Cardiac muscle cell (in vitro differentiated cells and primary cell): ENCODE measurements at places on chromosomes 3 and 15.

DNA sequence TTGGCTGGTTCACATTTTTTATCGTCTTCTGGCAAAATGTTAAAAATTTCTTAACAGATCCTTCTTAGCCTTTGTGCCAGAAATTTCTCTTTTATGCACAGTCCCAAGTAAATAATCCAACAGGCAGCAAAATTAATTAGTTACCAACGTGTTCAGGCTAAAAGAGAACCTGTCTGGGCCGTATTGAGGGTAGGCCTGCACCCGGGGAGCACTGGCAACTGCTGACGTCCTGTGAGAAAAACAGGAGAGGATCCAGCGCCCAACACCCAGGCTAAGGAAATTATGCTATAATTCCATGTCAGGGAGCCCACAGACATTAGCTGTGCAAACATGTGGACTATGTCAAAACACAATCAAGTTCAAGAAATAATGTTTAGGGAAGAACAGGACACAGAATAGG, 30.7 kb upstream of the CSTA start:
- no peak for DNase-seq

- DNase-seq, result peak; percentile 45
Observed at GRCh38 chr15:74889390-74889882, 406 bp upstream of the MPI start.

DNA sequence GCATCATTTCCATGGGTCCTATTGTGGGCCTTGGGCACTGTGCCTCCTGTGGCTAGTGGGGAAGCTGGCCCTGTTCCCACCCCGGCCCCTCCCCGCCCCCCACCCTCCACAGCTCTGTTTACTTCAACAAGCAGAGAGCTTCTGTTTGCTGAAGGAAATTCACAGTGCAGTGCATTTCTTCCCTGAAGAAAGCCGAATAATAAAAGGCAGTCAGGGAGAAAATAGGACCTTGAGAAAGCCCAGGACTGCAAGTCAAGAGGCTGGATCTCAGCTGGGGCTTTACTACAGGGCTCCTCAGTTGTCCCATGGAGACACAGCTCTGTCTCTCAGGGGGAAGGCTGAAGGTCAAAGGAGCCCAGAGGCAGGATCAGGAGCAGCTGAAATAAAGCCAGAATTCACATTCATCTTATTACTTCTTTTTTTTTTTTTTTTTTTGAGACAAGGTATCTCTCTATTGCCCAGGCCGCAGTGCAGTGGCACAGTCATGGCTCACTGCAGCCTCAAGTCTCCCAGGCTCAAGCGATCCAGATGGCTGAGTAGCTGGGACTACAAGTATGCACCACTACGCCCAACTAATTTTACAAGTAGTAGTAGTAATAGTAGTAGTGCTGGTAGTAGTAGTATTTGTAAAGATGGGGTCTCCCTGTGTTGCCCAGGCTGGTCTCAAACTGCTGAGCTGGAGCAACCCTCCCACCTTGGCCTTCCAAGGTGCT, 33.0 kb upstream of the LACTB start:
- DNase-seq, result no peak

- peak; percentile 34 for DNase-seq
Observed at GRCh38 chr3:119302697-119303551, 8.7 kb downstream of the ARHGAP31 start.

GRCh38 chr3:178982137-178982536, 89.5 kb downstream of the ZMAT3 start:
- DNase-seq, result no peak

DNA sequence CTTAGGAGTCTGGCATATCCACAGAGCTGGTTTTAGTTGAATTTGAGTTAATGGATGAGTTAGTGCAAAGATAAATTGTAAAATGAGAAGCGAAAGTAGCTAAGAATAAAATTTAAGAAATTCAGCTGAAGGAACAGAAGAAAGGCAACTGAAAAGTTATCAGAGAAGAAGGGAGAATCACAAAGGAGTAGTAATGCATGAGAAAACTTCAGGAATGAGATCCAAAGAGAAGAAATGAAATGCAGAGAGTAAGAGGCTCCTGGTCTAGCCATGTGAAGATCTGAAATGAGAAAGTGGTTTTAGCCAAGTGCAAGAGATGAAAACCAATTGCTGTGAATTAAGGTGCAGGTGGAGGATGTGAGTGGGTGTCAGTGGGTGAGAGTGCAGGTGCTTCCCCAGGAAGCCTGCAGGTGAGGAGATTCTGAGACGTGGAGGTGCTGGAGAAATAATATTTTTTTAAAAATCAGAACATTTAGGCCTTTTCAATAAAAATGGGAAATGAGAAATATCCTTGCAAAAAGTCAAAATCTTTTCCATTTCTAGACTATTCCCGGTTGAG, 18.5 kb downstream of the KBTBD8 start:
- no peak for DNase-seq

DNA sequence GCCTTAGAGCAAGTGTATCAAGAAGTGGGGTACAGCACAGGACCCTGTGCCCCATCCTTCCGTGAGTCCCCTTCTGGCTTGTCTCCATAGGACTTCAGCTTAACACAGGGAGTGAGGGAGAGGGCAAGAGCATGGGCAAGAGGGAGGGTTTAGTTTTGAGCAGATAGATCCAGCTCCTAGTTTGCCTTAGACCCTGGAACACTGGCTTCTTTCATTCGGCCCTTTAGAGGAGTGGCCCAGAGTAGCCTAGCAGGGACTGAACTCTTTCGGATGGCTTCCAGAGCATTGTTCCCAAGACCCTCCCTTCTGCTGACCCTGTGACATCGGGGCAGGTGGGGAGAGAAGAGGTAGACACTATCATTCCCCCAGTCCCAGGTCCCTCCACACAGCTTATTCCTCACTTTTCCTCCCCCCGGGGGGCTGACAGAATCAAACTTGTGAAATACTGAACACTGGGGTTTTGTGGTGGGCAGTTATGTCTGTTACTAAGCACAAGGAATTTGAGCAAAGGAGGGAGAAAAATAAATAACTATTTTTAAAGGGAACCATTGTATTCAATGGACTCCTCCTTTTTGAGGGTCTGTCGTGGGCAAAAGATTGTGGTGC, 289.6 kb upstream of the C2CD4B start:
- no peak for DNase-seq

GRCh38 chr3:66638717-66639116, 137.9 kb upstream of the LRIG1 start:
- no peak for DNase-seq

DNA sequence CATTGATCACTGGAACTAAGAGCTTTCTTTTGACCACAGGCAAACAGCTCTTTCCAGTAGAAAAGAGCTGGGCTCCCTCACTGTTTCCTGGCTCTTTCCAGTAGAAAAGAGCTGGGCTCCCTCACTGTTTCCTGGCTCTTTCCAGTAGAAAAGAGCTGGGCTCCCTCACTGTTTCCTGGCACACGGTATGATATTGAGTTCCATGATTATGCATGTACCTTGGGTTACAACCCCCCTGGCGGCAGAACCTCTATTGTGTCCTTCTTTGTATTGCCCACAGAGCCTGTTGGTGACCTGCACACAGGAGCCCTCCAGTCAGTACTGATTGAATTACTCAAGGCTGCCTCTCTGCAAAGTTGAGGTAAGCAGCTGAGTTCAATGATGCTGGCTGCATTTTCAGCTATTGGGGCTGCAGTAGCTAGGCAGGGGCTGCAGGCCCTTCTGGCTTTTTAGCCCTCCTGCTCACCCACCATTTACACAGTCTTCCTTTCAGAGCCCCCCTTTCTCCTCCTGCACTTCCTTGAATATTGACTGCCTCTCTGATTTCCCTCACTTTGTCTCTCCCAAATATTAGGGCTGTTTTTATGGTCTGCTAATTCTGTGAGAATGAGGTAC, 10.2 kb downstream of the ACKR2 start:
- DNase-seq, result peak; percentile 46

GRCh38 chr3:155129396-155129795, 49.3 kb downstream of the MME start:
- no peak for DNase-seq

DNA sequence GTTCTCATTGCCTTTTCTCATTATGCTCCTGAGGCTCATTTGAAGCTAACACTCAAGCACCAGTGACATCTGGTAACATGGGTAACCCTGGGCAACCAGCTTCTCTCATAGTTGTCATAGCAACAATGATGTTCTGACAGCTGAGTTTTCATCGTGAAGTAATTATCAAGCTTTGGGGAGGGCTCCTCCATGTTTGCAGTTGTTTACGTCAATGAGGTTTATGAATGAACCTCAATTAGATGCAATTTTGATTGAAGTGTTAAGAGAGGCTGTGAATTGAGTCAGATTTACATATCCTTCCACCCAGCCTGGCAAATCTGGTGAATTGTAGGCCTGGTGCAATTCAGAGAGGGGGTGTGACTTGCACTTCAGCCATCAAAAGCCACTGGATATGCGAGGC, 119.3 kb upstream of the CHD2 start:
- no peak for DNase-seq

DNA sequence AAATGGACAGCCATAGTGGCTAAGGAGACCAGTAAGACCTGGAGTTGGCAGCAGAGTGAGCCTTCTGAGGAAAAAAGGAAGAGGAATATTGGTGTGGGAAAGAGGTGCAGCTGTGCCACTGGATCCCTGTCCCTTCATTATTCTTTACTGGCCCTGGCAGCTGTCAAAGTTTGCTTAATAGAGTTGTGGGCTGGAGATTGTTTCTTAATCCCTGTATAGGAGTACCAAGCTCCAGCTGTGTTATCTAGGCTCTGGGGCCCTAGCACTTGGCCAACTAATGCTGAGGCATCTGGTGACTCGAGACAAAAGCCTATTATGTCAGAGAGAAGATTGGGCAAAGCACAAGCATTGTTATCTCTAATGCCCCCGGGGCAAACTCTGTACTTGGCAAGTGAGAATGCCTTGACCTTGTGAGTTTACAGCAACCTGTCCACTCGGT, 61.4 kb downstream of the ZNF609 start:
- peak; percentile 82 for DNase-seq

DNA sequence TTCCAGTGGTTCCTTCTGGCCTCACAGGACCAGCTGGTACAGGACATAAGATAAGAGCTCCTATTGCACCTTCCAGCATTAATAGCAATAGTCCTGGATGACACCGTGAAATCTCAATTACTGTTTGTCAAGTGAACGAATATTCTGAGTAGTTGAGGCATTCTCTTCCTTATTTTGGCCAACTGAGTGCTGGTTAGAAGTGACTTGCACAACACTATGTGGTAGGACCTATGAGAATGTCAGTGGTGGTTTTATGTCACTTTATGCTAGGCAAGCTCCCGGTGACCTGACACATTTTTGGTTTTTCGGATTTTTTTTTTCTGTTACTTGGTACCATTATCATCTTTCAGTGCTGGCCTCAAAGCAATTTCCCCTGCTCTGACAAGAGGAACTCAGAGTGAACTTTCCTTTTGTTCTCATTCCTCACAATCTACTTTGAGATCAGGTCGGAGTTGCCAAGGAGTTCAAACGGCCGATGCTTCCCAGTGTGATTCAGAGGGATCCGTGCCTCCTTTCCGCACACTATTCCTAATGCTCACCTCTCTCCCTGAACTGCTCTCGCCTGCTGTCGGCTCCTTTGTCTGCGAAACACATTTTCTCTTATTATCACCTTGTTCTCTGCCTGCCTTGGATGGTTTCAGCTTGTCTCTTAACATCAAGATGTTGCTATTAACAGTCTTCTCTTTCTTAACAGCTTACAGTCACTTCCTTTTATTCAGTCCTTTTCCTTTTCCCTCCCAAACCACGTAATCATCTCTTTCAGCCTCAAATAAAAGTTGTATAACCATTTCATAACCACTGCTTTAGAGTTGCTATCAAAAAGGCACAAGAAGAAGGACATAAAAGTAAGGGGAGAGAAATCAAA, 35.8 kb downstream of the QTRT2 start:
- DNase-seq, result peak; percentile 37

GRCh38 chr15:66654361-66654738, 47.7 kb upstream of the SMAD6 start:
- no peak for DNase-seq

DNA sequence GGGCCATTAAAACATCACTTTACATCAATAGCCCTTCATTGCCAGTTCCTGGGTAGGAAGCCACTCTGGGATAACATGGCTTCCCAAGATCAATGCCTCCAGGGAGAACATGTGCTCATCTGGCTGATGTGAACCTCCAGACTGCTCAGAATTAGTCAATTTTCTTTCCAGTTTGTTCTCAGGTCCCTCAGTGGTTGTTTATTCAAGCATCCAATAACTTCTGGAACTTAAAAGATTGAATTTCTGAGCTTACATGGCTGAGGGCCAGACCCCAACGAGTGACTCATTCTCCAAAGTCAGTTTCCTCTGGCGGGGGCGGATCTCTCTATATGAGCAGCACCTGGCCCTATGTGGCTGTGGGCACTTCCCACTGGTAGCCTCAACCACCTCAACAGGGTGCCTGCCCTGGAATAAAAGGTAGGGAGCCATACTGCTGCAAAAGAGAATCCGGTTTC, 34.0 kb downstream of the LYZL4 start:
- DNase-seq, result peak; percentile 76

GRCh38 chr3:186105543-186105942, 3.3 kb downstream of the ETV5 start:
- no peak for DNase-seq

- DNase-seq, result no peak
Observed at GRCh38 chr15:92407321-92407720, 13.6 kb downstream of the ST8SIA2 start.

- no peak for DNase-seq
Observed at GRCh38 chr3:126917232-126917804, 65.6 kb upstream of the PLXNA1 start.

GRCh38 chr3:129211772-129212171, 28.1 kb upstream of the CNBP start:
- DNase-seq, result no peak

- no peak for DNase-seq
Observed at GRCh38 chr15:70533931-70534742, 229.2 kb downstream of the UACA start.

DNA sequence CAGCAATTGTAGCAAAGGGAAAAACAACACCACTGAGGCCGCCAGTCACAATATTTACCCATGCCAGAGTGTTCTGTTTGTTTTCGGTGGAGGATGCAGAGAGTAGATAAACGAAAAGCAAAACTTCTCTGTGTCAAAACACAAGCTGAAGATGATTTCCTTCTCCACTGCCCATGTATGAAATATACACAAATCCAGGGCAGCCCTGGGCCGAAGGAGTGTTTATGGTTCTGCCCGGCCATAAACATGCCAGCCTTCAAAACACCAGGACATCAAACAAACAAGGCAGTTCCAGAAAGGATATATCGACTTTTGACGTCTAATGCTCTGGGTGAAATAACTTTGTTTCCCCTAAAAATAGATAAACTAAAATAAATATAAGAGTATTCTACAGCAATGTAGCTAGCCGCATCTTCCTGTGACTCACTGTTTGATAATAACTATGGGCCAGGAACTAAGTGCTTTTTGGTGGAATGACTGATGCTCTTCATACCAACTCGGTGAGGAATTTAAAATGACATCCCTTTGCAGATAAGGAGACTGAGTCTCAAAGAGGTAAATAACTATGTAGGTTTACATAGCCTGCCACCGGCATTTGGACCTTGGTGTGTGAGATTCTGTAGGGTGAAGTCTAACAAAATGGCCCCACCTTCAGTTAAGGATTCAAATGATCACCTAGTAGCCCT, 82.8 kb downstream of the MAGI1 start:
- DNase-seq, result no peak

GRCh38 chr3:64042952-64043351, 19.7 kb upstream of the PSMD6 start:
- DNase-seq, result no peak

- no peak for DNase-seq
Observed at GRCh38 chr3:12884790-12885582, 43.6 kb upstream of the RPL32 start.
